WTC11 (cell line): ENCODE measurements at places on chromosomes 16 and 17.

DNA sequence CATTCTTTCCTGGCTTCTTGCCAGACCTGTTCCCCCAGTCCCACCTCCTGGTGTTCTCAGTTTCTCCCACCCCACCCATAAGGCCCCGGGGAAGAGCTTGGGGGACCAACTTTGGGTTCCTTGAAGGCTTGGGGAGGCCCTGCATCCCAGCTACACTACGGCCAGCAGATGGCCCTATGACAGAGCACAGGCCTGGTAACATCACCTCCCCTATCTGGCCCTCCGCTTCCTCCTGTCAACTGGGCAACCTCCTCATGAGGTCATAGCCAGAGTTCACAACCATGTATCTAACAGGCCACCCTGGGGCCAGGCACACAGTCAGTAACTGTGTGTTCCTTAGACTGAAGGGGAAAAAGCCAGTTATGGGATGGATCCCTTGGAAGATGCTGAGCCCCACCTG lies 31.4 kb downstream of the MYO15A start:
- peak; percentile 31 for DNase-seq

GRCh38 chr16:30767767-30768465 lies 5.8 kb downstream of the RNF40 start:
- no peak for DNase-seq

GRCh38 chr16:9225527-9226316 lies 134.3 kb downstream of the HAPSTR1 start:
- DNase-seq: peak; percentile 48

DNA sequence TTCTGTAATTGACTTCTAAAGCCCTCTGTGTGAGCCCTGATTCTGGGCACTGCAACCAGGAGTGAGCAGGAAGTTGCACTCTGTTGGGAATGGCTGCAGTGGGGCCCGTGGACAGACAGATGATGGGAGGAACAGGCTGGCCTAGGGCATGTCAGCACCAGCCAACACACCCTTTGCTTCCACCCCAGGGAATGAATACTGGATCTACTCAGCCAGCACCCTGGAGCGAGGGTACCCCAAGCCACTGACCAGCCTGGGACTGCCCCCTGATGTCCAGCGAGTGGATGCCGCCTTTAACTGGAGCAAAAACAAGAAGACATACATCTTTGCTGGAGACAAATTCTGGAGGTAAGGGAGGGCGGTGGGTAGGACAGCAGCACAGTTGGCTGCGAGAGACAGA lies 10.8 kb upstream of the LPCAT2 start:
- DNase-seq: no peak

GRCh38 chr16:80259290-80259805 lies 281.4 kb upstream of the DYNLRB2 start:
- no peak for DNase-seq

DNA sequence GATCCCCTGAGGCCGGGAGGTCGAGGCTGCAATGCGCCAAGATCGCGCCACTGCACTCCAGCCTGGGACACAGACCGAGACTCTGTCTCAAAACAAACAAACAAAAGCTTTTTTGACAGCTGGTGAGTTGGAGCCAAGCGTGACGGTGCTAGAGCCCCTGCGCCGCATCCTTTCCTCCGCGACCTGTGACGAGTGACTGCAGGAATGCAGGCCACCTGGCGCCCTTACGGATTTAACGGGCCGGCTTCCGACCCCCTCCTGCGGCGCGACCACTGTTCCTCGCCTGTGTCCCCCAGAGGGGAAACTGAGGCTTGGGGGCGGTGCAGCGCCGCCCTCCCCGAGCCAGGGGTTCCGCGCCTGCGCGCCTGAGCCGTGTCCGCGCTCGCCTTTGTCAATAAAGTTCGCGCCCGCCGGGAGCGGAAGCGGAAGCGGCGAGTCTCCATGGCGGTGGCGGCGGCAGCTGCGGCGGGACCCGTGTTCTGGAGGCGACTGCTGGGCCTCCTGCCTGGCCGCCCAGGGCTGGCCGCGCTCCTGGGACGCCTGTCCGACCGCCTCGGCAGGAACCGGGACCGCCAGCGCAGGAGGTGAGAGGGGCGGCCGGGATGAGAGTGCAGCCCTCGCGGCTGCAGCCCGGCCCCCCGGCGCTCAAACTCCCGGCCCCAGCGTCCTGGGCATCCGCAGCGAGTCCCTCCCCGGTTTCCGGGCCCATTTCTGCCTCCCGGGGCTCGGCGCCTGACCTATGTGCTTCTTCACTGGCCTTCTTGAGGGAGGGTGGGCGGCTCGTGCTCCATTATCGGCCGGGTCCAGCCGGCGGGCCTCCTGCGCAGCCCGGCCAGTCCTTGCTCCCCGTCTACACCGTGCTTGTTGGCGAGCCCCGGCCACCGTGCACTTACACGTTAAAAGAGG lies at the start of gene PGS1:
PGS1 (plus strand) TSS at position 425 of the 906 bp plus-strand sequence; CDS start at position 442, 17 bp downstream.
- peak; percentile 70 for DNase-seq

GRCh38 chr16:19666477-19666876 lies 51.5 kb downstream of the KNOP1 start:
- no peak for DNase-seq

DNA sequence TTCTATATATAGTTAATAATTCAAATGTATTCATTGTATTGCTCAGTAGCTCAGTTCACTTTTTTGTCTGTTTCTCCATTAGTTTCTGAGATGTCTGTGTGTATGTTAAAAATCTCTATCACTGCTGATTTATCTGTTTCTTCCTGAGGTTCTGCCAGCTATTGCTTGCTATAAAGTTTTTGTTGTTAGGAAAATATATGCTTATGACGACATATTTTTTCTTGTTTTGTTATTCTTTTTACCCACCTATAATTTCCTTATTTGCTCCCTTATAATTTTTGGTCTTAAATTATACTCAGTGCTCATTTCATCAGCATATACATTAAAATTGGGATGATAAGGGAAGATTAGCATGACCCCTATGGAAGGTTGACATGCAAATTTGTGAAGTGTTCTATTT lies 200.6 kb downstream of the GSG1L start:
- no peak for DNase-seq

DNA sequence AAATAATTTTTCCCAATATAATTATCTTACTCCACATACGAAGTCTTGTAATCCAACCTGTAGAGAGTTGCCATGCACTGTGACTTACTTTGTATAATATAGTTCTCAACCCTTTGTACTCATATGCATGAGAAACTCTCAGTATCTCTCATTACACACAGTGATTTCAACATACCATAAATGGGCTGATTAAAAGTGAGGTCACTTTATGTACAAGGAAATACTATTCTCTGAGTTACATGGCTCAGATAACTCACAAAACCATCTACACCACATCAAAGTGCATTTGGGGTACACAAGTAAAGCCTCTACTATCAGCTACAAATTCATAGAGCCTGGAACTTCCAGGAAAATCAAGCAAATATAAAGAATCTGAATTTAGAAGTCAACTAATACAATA lies 27.9 kb downstream of the SLFN12 start:
- no peak for DNase-seq

GRCh38 chr17:80063830-80064585 lies 27.6 kb downstream of the CCDC40 start:
- DNase-seq: no peak

DNA sequence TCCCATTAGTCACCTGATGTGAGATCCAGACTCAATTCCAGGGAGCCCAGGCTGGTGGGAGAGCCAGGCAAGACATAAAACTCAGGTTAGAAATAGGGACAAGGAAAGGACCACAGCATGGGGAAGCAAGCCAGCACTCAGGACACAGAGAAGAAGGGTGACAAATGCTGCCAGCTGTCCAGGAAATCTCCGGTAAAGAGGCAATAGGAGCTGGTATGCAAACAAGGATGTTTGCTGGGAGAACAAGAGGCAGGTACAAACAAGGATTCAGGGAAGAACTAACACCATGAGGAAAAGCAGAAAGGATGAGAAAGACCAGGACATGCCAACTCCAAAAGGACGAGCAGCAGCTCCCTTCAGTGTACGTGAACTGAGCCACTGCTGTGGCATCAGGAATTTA lies 10.2 kb upstream of the TXNDC11 start:
- no peak for DNase-seq

DNA sequence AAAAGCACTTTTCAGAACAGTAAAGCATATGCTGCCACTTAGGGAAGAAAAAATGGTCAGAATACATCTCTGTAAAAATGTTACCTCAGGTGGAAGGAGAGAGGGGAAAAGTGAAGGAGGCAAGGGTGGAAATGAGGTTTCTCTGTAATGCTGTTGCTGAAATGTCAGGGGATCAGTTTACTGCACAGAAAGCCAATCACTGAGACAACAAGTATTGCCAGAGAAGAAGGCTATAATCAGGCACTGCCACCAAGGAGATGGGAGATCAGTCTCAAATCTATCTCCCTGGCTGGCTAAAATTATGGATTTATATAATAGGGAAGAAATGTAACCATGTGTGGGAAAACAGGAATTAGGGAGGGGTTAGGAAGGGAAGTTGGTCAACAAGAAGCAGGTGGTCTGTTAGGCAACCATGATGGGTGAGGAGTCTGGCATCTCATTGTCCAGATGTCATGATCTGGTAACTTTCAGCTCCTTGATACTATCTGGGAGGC lies 27.7 kb upstream of the GUCY2D start:
- DNase-seq: no peak

DNA sequence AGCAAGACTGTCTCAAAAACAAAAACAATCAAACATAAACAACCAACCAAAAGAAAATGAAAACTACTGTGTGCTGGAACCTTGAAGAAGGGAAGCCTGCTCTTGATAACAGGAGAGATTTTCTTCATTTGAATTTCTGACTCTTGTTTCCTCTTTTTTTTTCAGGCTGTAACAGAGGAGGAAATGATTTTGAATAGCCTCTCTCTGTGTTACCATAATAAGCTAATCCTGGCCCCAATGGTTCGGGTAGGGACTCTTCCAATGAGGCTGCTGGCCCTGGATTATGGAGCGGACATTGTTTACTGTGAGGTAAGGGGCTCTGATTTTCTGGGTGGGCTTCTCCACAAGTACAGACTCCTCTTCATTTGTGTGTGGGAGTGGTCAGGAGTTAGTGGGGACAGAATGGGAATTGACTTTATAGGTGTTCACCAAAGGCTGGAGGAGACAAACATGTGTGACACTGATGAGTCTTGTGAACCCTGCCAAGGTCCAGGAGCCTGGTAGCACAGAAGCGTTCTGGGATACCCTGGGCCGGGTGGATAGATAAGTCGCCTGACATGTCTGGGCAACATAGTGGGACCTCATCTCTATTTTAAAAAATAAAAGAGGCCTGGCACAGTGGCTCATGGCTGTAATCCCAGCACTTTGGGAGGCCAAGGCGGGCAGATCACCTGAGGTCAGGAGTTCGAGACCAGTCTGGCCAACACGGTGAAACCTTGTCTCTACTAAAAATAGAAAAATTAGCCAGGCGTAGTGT lies 14.9 kb downstream of the DUS2 start:
- DNase-seq: no peak

DNA sequence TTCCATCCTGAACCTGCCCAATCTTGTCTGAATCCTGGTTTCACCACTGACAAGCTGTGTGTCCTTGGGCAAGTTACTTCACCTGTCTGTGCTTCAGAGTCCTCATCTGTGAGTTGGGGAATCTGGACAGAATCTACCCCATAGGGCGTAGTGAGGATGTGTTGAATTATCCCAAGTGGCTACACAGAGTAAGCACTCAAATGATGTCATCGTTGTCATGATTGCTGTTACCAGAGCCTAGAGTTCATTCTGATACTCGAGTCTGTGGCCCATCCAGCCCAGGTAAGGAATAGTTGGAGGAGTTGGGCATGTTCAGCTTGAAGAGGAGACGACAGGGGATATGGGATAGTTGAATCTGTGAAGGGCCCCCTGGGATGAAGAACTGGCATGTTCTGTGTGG lies 45.9 kb downstream of the MAPT start:
- DNase-seq: no peak

- no peak for DNase-seq
These were observed 10.2 kb upstream of the EIF1 start for GRCh38 chr17:41678411-41678906.

DNA sequence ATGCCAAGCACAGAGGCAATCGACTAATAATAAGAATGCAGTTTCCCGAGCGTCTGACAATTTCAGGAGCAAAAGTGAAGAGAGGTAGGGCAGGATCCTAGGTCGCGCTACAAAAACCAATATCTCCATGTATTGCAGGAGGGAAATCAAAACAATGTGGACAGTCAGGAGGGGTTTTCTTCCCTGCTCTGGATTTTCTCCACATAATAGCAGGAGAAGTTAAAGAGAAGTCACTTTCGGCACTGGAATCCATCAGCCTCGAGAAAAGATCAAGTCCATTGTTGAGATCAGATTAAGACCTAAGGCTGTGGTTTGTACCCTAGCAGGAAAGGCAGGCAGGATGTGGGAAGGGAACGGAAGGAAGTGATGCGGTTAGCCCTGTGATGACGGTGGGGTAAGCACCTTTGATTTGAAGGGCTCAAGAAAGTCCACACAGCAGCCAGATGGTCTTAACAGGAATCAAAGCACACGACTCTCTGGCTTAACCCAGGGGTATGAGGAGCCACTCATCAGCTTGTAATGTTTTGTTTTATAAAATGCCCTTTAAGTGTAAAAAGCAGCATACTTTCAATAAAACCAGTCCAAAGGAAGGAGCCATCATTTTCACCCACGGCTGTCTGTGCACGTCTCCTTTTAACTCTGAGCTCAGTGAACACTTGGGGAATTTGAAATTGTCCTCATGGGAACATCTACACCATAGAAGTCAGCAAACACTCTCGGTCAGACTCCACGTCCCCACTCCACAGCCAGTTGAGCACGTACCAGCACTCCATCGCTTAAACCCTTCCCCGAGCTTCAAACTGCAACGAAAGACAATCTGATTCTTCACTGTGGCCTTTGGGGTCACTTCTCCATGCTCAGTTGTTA lies 15.8 kb upstream of the AKTIP start:
- no peak for DNase-seq

DNA sequence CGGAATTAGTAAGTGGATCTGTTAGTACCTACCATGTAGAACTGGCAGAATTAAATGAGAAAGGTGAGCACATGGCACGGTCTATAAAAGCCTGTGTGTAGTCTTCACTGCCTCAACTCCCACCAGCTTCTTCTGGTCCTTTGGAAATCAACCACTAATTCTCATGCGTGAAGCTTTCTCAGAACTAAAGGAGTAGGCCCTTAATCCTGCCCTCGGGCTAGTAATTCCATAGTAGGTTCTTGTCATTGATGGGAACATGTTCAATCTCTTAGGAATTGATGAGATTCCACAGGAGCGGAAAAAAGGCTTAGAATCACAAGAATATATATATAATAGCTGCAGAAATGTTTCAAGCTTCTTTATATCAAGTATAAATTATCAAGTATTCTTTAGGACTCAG lies 21.7 kb downstream of the CDR2 start:
- no peak for DNase-seq

DNA sequence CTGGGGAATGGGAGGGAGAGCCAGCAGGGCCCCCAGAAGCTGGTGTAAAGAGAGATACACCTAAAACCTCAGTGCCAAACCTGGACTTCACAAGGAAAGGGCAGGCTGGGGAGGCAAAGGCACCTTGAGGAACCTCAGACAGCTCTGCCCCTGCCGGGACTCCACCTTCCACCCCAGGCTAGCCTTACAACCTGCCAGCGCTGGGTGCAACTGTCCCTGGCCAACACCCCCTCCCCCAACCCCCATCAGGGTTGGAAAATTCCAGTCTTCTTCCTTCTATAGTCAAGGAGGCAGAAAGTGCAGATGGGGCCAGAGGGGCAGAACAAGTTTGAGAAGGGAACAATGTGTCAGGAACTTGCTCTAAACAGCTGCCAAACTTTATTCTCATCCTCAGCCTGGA lies 2.2 kb downstream of the YBX2 start:
- no peak for DNase-seq
